ENCODE measurements at places on chromosomes 4 and X.

GRCh38 chr4:76322236-76322635, 15.7 kb downstream of the STBD1 start:
- DNase-seq, result no peak

DNA sequence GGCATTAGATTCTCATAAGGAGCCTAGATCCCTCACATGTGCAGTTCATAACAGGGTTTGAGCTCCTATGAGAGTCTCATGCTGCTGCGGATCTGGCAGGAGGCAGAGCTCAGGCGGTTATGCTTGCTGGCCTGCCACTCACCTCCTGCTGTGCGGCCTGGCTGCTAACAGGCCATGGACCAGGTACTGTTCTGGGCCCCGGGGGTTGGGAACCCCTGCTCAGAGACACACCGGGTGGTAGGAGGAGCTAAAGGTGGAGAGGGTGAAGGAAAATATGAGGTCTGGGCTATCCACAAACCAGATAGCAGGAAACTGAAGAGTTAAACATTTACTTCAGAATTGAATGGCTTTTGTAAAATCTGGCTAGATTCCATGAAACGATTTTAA, 5.9 kb upstream of the F11 start:
- DNase-seq, result no peak

- no peak for DNase-seq
These were observed 1.1 kb downstream of the ZFP42 start for GRCh38 chr4:187996502-187997177.

DNA sequence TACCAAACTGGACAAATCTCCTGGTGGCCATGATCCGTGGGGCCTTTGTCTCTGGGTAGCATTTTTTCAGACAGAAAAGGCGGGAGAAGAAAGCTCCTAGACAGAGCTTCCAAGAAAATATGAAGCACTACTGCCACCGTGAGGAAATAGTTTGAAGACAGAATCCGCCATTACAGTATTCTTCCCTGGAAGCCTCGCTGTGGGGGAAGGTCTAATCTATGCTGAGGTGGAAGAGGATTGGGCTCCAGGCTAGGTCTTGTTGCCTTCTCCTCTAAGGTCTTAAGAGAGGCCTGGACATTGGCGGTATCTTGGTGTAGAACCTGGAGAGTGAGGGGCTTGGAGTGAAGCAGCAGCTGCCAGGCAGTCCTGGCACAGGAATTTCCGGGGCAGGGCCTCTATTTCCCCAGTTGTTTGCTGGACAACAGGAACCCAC, 218.9 kb downstream of the OR13H1 start:
- DNase-seq, result no peak

DNA sequence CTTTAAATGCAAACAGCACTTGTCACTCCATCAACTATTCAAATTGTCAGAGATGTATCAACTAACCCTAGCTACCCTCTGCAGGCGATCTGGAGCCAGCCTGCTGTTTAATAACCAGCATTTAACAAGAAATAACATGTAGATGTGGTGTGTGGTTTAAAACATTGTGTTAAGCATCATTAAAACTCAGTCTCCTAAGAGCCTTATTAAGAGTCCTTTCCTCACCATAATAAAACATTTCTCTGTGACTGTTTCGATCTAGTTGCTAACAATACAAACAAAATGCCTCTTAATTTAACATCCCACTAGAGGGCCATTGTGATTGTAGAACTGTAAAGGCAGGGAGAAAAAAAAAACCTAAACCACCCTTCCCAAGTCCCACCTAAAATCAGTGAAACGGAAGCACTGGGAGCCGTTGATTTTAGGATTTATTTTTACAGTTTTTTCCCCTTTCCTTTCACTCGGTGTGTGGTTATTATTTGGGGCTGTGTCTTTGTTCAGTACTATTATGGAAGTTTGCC, 708.6 kb downstream of the C4orf33 start:
- no peak for DNase-seq

DNA sequence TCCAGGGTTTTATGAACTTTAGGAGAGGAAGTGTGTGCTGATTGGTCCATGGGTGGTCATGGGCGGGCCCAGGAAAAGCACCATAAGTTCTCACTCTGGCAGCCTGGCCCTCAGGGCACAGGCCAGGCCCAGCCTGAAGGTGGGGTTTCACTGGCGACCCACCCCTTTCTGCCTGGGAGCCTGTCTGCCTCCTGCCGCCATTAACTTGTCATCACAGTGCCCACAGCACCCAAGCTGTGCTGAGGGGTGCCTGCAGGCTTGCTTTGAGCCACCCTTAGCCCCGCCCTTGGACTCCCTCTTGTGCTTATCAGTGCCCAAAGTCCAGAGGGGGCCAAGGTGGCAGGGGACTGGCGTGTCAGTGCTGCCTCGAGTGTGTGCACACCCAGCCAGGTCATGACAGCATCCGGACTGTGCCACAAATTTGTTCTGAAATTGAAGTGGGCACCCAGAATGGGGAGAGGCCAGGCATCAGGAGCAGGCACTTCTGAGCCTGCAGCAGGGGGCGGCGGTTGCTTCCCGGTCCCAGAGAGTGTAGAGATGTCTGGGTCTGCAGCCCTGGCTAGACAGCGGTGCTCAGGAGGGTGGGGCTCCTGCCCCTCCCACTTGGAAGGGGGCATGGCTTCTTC, 455.6 kb downstream of the TMA16 start:
- no peak for DNase-seq

DNA sequence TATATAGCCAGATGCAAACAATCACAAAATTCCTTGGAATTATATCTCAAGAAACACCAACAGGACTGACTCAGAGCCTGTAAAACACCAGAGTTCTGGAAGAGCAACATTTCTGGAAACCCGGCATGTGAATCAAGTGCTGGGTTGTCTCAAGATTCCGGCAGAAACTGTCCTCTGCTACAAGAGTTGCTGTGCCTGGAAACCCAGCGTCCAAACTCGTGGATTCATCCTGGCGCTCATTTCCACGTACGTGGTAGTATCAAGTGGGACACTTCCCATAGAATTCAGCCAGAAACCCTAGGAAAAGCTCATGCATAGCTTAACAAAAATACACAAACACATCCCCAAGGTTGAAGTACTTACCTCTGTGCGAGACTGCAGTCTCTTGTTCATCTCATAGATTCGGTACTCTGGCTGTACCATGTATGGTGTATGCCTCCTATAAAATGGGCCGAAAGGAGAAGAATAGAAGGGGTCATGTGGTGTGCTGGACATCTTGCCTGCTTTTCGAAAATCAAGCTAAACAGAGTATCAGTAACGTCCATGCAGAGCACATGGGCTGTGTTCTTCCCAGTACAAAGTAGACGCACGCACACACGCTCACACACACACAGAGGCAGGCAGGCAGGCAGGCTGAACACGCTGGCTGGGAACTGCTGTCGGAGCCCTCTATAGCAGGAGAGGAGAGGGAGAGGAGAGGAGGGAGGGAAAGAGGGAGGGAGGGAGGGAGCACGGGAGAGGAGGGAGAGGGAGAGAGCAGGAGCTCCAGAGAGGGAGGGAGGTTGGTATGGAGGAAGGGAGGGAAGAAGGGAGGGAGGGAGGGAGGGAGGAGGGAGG, at the start of gene LDB2:
TSS of gene LDB2 (minus strand) at position 655 of the 837 bp plus-strand sequence.
- DNase-seq, result no peak

GRCh38 chrX:55522596-55523276, 33.1 kb upstream of the USP51 start:
- DNase-seq, result no peak

GRCh38 chrX:127459790-127460189, 592.4 kb downstream of the ACTRT1 start:
- DNase-seq, result no peak

GRCh38 chrX:153776611-153777045, 4.2 kb upstream of the SRPK3 start:
- no peak for DNase-seq

GRCh38 chr4:54941994-54942552, 183.3 kb downstream of the KDR start:
- no peak for DNase-seq

DNA sequence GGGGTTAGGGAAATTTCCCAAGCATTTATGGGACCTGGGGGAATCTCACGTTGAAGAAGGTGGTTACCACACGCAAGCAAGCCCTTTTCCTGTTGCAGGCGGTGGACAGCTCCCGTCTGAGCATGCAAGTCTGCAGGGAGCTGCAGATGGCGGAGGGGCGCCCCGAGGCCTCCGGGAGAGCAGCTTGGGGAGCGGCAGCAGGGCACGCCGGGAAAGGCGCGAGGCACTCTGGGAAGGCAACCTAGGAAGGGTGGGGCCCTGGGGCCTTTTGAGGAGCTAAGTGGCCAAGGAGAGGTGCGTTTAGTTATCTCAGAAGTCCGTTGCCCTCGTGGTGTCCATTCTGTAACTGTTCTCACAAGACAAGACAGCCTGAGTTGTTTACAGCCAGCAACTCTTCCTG, 57.0 kb upstream of the SLC25A4 start:
- DNase-seq, result no peak

DNA sequence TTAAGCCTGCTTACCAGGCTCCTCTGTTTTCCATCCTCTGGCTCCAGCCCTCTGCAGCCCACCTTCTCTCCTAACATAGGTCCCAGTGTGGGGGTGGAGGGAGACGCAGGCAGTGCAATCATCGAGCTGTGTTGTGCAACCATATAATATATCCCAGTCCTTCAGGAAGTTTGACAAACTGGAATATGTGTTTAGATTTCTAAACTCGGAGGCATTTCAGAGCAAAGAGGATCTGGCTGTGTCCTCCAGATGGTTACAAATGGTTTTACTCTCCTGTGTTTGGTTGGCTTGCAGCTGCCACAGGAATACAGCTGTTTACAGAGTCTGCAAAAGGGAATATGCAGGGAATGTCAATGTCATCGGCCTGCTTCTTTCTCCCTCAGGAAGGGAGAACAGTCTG, 195.3 kb upstream of the LNX1 start:
- no peak for DNase-seq

- no peak for DNase-seq
These were observed 207.7 kb downstream of the RCHY1 start for GRCh38 chr4:75306506-75306905.

- no peak for DNase-seq
These were observed 142.7 kb downstream of the DKK2 start for GRCh38 chr4:106893395-106893881.

- DNase-seq, result no peak
These were observed 179.7 kb upstream of the NDP start for GRCh38 chrX:44152852-44153251.

DNA sequence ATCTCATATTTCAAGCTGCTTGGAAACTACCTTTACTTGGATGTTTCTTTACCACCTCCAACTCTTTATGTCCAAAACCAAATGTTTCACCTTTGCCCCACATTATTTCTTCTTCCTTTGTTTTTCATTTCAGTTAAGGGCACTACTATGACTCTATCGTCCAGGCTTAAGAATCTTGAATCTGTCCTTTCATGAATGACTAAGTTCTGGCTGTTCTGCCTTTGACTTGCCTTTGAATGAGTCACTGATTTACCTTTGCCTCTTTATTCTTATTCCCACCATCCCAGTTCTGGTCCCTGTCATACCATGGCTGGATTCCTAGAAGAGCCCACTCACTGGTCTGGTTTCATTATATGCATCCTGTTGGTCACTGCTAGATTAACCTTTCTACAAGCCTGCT, 30.6 kb upstream of the PLAC1 start:
- no peak for DNase-seq

- DNase-seq, result no peak
These were observed 113.7 kb upstream of the LSM6 start for GRCh38 chr4:146061610-146062334.

GRCh38 chr4:3399277-3400194, 42.2 kb upstream of the HGFAC start:
- peak; percentile 35 for DNase-seq

DNA sequence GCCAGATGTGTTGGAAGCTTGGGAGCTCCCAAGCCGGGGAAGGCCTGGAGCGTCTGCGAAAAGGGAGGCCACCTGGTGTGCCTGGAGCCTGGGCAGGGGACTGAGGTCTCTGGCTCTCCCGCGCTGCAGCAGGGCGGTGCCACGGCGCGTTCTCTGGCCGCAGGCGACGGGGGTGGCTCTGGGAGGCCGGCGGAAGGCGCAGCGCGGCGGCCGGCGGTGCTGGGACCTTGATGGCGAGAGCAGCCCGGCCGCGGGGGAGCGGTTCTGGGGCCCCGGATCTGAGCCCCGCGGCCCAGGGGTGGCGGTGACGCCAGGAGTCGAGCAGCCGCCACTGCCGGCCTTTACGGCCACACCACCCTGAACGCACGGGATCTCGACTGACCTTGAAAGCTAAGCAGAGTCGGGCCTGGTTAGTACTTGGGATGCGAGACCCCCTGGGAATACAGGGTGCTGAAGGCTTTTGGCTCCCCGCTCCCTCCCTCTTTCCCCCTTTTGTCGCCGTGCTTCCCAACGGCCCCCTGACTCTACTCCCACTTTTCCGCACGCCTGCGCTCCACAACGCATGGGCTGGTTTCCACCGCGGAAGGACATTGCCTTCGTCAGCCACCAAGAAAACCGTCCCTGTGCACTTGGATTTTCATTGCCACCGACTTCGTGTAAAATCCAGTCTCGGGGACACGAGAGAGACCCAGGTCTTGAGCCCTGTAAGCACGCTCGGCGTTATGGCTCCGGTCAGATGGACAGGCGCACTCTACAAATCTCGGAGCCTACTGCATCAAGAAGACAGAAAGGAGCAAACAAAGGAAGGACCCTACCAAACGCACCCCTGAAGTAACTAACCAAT, 9.5 kb downstream of the FRG2 start:
- no peak for DNase-seq

All from hematopoietic multipotent progenitor cell treated with erythropoietin and hydrocortisone succinate and interleukin-3 and kit ligand, for 8 days (in vitro differentiated cells).